Occipital lobe (tissue), 3 donors: ENCODE measurements at places on chromosomes 12 and 14. TPM values are rescaled to one million over a fixed set of nuclear protein-coding genes. Genes with fewer than 3 reads are reported as not detected.

CCDC177 gene
- total RNA-seq = 6.9 TPM

DNA sequence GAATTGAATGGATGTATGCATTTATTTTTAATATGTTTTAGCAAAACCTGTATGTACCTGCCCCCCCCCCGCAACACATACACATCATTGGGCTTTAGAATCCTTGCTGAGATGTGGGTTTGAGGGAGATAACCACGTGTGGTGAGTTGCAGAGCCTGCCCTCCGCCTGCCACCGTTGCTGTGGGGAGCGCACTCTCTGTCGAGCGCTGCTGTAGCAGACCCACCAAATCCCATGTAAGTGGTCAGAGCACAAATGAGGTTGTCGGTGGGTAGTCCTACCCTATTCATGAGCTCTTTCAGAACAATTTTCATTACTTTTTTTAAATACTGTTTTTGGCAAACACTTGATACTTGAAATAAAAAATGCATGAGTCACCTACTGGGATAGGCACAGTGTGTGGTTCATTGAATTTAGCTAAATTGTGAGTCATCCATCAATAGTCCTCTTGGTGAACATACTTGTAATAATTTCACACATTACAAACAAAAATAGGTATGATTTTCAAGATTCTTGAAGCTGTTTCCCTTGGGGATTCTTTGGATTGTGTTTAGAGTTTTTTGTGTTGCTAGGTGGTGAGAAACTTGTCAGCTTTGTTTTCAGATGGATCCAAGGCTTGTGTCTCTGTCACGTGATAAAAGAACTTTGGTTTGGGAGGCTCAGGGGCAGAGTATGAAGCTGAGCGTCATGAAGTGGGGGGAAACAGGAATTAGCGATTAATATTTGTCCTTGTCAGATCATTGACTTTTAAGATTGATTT lies 107.6 kb downstream of the PTCSC3 start:
- no peak for DNase-seq

DNA sequence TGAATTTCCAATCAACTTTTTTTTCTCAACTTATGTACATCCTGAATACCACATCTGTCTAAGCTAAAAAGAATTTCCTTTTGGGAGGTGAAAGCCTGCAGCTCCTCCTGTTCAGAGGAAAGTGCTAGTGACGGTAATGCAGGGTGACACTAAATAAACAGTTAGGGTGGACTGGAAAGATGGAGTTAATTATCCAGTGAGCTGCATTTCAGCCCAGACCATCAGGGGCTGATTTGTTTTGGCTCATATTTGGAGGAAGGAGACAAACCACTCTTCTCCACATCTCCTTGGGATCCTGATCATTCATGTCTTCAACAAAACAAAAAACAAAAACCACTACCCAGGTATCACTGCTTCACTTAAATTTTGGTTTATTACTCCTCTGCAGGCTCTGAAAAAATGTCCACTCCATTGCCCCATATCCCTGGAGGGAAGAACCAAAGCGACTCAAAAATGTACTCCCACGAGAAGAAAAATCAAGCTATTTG lies 5.1 kb upstream of the SIX1 start:
- DNase-seq = no peak

GRCh38 chr12:103768467-103769123 lies 72.4 kb downstream of the NT5DC3 start:
- DNase-seq = no peak

DNA sequence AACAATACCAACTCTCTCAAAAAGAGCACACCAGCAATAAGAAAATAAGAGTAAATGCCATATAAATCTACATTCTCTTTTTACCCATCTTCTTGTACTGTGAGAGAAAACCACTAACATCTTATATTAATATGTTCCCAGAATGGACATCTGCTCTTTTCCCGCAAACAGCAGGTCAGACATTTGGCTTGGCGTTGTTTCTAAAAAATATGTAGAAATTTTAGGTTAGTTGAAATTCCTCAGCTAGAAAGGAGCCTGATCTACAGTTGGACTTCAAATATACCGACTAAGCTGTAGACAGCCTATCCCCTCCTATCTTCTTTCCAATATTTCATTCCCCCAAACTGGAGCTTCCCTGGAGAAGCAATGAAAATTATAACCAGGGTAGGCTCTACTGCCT lies 88.7 kb downstream of the PPP2R5E start:
- DNase-seq = no peak

DNA sequence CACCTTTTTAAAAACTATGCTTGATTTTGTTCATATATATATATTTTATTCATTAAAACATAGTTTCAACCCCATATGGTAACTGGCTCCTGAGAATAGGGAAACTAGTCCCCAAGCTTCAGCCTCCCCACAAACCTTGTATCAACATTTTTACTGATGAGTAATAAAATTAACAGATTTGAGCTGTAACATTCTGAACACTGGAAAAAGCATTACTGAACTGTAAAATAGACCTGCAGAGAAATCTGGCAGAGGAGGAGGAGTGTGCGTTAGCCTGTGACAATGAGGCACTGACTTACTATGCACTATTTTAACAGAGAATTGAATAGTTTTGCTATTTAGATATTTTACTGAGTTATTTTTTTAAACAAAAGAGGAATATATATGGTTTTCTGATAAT lies 43.1 kb downstream of the FRS2 start:
- no peak for DNase-seq
